ENCODE measurements at places on chromosomes 1 and 21. TPM values are rescaled to one million over a fixed set of nuclear protein-coding genes. Genes with fewer than 3 reads are reported as not detected.

LCE1B gene
- not detected for total RNA-seq

LMOD1 gene
- total RNA-seq, result 60.5 TPM

PGLYRP4 gene
- total RNA-seq, result not detected

PBXIP1 gene
- total RNA-seq, result 73.8 TPM

GBP4 gene
- 0.97 TPM for total RNA-seq

SPRR4 gene
- not detected for total RNA-seq

OR2G6 gene
- total RNA-seq, result not detected

SAMD11 gene
- total RNA-seq, result 1.8 TPM

C1orf115 gene
- 0.49 TPM for total RNA-seq

RGS4 gene
- total RNA-seq, result 8.3 TPM

C1orf226 gene
- 0.49 TPM for total RNA-seq

KRTAP7-1 gene
- not detected for total RNA-seq

FCGR3A gene
- total RNA-seq, result not detected

CFHR2 gene
- not detected for total RNA-seq

HES4 gene
- 0.49 TPM for total RNA-seq

FCN3 gene
- total RNA-seq, result not detected

SGIP1 gene
- 50.0 TPM for total RNA-seq

OR1C1 gene
- total RNA-seq, result not detected

TP73 gene
- total RNA-seq, result not detected

DCST1 gene
- not detected for total RNA-seq

VSIG8 gene
- not detected for total RNA-seq

LCE2D gene
- total RNA-seq, result not detected

LCE1F gene
- not detected for total RNA-seq

ITGB2 gene
- total RNA-seq, result 3.4 TPM

TCHH gene
- under 0.01 TPM for total RNA-seq

CELSR2 gene
- total RNA-seq, result 0.97 TPM

NEGR1 gene
- 22.2 TPM for total RNA-seq

THEM5 gene
- not detected for total RNA-seq

MLLT11 gene
- 2.3 TPM for total RNA-seq

S100A2 gene
- 6.8 TPM for total RNA-seq

C1QB gene
- not detected for total RNA-seq

WNT3A gene
- not detected for total RNA-seq

CLDN14 gene
- total RNA-seq, result not detected

RHOU gene
- total RNA-seq, result 1.2 TPM

TTC24 gene
- not detected for total RNA-seq

FALEC gene
- total RNA-seq, result not detected

ALPL gene
- 4.9 TPM for total RNA-seq

CACNA1S gene
- not detected for total RNA-seq

AVPR1B gene
- not detected for total RNA-seq

KRTAP19-1 gene
- not detected for total RNA-seq

FCGR2B gene
- total RNA-seq, result not detected

RYR2 gene
- not detected for total RNA-seq

HSF2BP gene
- 2.3 TPM for total RNA-seq

EVA1C gene
- total RNA-seq, result 4.4 TPM
